Activated CD4-positive, CD25-positive, alpha-beta regulatory T cell treated with anti-CD3 and anti-CD28 coated beads, Interleukin-2, amount 50 U/mL, for 72 hours (primary cell): ENCODE measurements at places on chromosomes 2 and 18.

- DNase-seq: no peak
These were observed 60.7 kb downstream of the COL6A3 start for GRCh38 chr2:237353215-237353614.

GRCh38 chr2:86562485-86562921 lies 740 bp downstream of the CHMP3 start:
- DNase-seq: no peak

GRCh38 chr2:187873132-187873531 lies 318.9 kb upstream of the TFPI start:
- DNase-seq: no peak

DNA sequence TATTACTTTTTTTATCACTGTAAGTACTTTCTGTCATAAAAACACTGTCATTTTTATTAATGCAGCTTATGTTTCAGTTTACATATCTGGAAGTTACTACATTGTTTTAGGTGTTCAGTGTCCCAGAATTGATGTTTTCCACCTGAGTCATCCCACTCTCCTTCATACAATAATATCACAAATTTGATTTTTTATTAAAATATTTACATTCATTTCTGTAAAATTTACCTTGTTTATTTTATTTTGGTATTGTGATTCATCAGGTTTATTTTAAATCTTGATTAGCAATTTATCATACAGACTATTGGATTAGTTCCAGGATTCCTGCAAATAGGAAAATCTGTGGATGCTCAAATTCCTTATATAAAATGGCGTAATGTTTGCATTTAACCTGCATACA lies 1662.9 kb downstream of the SUCLG1 start:
- no peak for DNase-seq

DNA sequence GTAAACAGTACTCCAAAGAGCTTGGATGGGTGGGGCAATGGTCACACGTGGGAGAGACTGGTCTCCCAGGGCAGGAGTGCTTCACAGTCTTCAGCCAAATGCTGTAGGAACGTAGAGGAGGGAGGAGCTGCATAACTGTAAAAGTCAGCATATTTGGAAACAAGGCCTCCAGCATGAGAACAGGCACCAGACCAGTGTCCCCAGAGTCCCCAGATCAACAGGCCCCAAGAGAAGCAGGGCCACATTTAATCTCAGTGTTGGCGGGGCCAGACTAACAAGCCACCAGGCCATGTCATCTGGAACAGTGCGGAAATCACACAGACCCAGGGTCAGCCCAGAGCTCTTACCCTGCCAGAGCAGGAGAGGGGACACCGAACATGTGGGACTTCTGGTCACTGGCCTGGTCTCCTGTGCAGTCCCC lies 63.2 kb downstream of the ADCY3 start:
- no peak for DNase-seq

DNA sequence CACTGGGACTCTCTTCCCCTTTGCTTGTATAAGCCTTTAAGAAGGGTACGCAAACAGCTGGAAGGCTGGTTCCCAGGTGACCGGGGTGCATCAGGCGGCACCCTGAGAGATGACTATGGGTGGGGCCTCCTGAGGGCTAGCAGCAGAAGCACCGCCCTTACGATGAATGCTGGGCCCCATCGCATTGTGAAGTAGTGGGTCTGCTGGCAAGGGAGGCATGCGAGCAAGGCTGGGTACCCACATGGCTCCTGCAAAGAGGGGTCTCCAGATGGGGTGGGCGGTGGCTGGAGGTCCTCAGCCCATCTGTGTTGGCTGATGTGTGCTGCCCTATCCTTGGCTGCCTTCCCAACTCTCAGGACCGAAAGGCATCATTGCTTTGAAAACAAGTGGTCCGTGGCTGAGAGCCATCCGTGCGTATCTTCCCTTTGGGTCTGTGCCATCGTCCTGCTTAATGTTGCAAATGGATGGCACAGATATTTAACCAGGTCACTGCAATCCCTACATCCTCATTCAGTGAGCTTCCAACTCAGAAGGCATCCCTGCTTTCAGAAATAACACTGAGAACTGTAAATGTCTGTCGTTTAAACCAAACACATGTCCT lies 83.5 kb upstream of the GPC1 start:
- DNase-seq: no peak
